ENCODE measurements at places on chromosomes 12 and 14. TPM values are rescaled to one million over a fixed set of nuclear protein-coding genes. Genes with fewer than 3 reads are reported as not detected.

DNA sequence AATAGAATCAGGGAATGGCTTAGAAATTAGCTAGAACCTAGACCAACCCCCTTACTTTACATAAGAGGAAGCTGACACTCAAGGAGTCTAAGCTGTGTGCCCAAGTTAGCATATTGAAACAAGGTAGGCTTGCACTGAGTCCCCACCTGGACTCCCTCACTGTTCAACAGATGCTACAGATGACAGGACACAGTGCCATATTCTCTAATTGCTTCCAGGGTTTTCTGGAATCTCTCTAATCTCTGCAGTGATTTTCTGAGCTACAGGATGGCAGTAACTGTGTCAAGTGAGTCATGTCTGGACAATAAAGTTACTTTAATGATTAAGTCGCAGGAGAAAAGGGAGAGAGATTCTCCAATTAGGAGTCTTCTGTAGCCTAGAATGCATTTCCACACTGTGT lies 35.8 kb downstream of the AKAP6 start:
- H3K27ac ChIP-seq, result no peak overlapping the region
- no peaks in the 10 kb centered on the region for H3K4me1 ChIP-seq
- H3K27me3 ChIP-seq, result no peaks in the 10 kb centered on the region
- H3K4me3 ChIP-seq, result no peak overlapping the region
- H3K36me3 ChIP-seq, result no peaks in the 10 kb centered on the region

- H3K4me1 ChIP-seq, result peaks cover 4% of the 10 kb centered on the region
- peaks cover 18% of the 10 kb centered on the region for H3K27me3 ChIP-seq
- no peaks in the 10 kb centered on the region for H3K36me3 ChIP-seq
- H3K4me3 ChIP-seq, result no peak overlapping the region
Measured at GRCh38 chr14:23346693-23347405, 5.8 kb downstream of the SLC22A17 start.

GRCh38 chr14:68363843-68364767 lies 428.8 kb downstream of the ZFP36L1 start:
- H3K4me1 ChIP-seq, result peaks cover 20% of the 10 kb centered on the region
- no peaks in the 10 kb centered on the region for H3K27me3 ChIP-seq
- H3K36me3 ChIP-seq, result no peaks in the 10 kb centered on the region
- no peak overlapping the region for H3K4me3 ChIP-seq
- H3K27ac ChIP-seq, result no peak overlapping the region

The C1S gene
- total RNA-seq, result 0.50 TPM

The PLD4 gene
- total RNA-seq, result not detected

Measured in activated CD8-positive, alpha-beta T cell treated with anti-CD3 and anti-CD28 coated beads, Interleukin-2, amount 10 ng/mL, durations not matched to agents 7 days and 5 days (primary cell).